ENCODE measurements at places on chromosomes 2 and 18.

DNA sequence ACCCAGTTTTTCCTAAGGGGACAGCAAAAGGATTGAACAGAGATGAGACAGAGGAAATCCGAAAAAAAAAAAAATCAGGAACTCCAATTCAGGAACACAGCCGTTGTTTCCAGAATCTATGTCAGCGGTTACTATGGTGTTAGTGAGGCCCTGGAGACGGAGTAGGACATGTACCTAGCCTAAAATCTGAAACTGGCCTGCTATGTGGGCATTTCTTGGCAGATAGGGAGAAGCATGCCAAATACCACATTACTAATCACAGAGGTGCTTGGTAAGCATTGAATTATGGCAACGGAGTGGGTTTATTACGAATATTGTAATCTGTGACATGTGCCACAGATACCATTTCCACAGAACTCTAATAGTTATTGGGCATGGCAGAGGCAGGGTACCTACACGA is 530.6 kb downstream of the CCDC85A start:
- no peak for DNase-seq

DNA sequence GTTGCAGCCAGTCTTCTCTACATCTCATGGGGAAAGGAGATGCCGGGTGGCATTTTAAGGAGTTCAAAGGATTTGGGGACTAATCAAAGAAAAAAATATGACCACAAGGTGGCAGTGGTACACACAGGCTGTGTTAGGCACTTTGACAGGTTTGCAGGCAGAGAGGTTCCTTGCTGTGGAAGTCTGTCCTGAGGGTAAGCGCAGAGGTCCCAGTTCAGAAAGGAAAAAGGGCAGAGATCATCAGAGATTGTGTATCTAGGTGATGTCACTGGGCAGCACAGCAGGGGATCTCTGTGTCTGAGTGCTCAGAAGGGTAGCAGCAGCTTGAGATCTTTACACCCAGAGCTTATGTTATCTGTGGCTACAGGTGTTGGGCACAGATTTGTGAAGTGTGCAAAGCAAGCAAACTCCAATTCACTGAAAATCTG is 231.4 kb downstream of the LRRTM1 start:
- peak; percentile 68 for DNase-seq

GRCh38 chr2:102514061-102514785 is 41.2 kb downstream of the SLC9A4 start:
- DNase-seq, result no peak

GRCh38 chr2:85901155-85901554 is 12.4 kb upstream of the ST3GAL5 start:
- no peak for DNase-seq

- peak; percentile 14 for DNase-seq
These were observed 518.6 kb upstream of the FSIP2 start for GRCh38 chr2:185219981-185220380.
